ENCODE measurements at places on chromosomes 1 and 21.

- no peak for DNase-seq
These were observed 87.6 kb downstream of the CTH start for GRCh38 chr1:70498666-70499065.

GRCh38 chr1:83961571-83962295 lies 37.2 kb downstream of the TTLL7 start:
- DNase-seq: no peak

DNA sequence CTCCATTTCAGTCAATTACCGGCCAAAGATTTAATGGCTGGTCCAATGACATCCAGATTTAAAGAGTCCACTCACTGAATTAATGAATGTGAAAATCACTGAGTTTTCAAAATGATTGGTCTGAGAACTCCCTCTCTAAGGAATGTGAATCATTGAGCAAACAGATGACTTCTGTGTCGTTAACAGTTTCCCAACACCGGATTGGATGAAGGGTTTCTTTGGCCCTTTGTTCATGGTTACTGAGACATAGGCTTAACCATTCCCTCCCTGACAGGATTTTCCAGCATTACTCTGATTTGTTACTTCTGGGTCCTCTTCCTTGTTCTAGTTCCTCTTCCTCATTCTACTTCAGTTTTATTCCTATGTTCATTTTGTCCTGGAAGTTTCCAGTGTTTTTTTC lies 1.5 kb upstream of the CLDN17 start:
- DNase-seq: no peak

DNA sequence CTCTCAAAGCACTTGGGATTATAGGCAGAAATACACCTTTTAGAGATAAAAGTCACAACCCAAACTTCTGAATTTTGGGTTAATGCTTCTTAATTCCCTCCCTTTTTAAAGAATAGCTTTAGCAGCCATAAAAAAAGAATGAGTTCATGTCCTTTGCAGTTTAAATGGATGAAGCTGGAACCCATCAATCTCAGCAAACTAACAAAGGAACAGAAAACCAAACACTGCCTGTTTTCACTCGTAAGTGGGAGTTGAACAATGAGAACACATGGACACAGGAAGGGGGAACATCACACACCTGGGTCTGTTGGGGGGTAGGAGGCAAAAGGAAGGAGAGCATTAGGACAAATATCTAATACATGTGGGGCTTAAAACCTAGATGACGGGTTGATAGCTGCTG lies 55.8 kb downstream of the SLC27A3 start:
- DNase-seq: no peak

GRCh38 chr1:45953934-45954847 lies 150.8 kb downstream of the MAST2 start:
- DNase-seq: no peak

GRCh38 chr1:239233626-239234025 lies 152.7 kb upstream of the CHRM3 start:
- DNase-seq: no peak

DNA sequence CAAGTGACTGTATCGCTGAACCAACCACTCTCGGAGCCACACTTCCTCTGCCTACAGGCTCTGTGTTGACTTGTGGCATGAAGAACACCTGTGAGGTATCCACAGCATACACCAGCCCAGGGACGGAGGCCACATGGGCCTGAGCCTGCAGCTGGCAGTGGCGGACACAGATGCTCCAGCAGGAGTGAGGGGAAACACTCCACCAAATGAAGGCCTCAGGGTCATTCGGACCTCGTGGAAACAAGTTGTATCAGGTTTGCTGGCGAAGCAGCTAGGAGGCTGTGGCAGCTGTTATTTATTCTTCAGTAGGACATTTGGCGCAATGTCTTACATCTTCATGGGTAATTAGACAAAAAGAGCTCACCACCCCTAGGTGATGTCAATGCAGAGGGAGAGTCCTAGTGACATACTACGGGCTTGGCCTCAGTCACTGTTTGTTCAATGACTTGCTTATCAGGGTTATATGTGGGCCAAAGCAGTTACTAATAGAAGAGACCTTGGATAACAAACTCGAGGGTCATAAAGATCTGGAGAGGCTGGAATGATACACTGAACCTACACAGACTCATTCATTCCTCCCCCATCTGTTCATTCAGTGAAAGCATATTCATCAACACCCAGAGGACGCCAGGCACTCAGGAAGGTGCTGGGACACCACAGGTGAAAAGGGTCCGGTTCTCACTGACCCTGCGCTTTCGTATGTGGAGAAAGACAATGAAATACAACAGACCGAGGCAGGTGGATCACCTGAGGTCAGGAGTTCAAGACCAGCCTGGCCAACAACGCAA lies 11.6 kb upstream of the ETS2 start:
- no peak for DNase-seq

GRCh38 chr21:45434645-45435217 lies 29.8 kb downstream of the COL18A1 start:
- DNase-seq: no peak

GRCh38 chr1:56639211-56639610 lies 5.9 kb upstream of the PRKAA2 start:
- no peak for DNase-seq

DNA sequence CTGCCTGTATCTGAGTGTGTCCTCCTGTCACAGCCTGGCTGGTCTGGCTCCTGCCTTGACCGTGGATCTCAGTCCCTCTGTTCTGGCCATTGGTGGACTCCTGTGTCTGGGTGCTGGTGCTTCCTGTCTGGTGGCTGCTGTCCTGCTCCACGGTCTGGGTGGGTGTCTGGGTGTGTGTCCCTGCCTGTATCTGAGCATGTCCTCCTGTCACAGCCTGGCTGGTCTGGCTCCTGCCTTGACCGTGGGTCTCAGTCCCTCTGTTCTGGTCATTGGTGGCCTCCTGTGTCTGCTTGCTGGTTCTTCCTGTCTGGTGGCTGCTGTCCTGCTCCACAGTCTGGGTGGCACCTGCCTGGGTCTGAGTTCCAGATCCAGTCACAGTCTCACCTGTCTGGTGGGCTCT lies 4.0 kb downstream of the CRNN start:
- no peak for DNase-seq

DNA sequence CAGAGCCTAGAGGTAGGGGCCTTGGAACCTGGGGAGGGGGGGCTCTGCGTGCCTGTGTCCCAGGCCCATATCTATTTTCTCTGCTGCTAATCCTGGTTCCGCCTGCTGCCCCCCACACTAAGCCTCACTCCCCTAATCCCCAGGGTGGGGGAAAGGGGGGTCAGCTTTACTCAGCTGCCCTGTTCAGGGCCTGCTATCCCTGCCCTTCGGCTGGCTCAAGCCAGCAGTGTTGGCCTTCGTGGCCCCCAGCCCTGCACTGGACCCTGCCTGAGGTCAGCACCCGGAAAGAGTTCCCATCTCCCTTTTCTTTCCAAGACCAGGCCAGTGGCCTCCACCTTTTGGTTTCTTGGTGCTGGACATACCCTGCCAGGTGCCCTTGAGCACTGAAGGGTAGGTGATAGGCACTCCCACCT lies 8.4 kb downstream of the ZBTB7B start:
- no peak for DNase-seq

- DNase-seq: no peak
These were observed 2.7 kb upstream of the F5 start for GRCh38 chr1:169588785-169589485.
